ENCODE measurements at places on chromosomes 13 and 19. TPM values are rescaled to one million over a fixed set of nuclear protein-coding genes. Genes with fewer than 3 reads are reported as not detected.

XPO4 gene
- 19.0 TPM for total RNA-seq

HSH2D gene
- not detected for total RNA-seq

RFPL4A gene
- not detected for total RNA-seq

CGB1 gene
- total RNA-seq = not detected

ZFP36 gene
- 0.27 TPM for total RNA-seq

ACP7 gene
- not detected for total RNA-seq

ATP8A2 gene
- under 0.01 TPM for total RNA-seq

PLIN5 gene
- total RNA-seq = 0.09 TPM

NEK5 gene
- total RNA-seq = 0.09 TPM

BEST2 gene
- not detected for total RNA-seq
